GM12865 (cell line): ENCODE measurements at places on chromosomes 3 and 15.

GRCh38 chr15:38012894-38013293 lies 78.5 kb downstream of the TMCO5A start:
- DNase-seq: no peak

- DNase-seq: no peak
These were observed 544 bp upstream of the GATM start for GRCh38 chr15:45378913-45379262.

DNA sequence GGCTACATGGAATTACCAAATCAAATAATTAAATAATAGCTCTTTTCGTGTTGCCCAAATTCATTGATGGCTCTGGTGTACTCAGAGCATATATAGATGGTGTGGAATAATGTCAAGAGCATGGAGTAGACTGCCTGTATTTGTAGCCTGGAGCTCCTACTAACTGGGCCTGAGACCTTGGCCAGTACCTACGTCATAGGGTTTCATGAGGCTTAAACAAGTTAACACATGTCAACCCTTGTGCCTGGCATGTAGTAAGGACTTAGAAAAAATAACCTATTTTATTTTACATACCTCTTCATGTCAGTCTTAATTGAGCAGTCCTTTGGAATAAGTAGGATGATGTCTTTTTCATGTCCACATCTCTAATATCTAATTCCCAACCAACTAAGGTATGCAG lies 223.7 kb upstream of the DPH6 start:
- no peak for DNase-seq

GRCh38 chr15:52121896-52122295 lies 9.3 kb upstream of the BCL2L10 start:
- no peak for DNase-seq

- DNase-seq: no peak
These were observed 887.8 kb downstream of the IGSF11 start for GRCh38 chr3:118146658-118147375.

- no peak for DNase-seq
These were observed 92.4 kb downstream of the TOP2B start for GRCh38 chr3:25572336-25572735.

GRCh38 chr3:187968883-187969580 lies 184.9 kb upstream of the LPP start:
- DNase-seq: no peak

- no peak for DNase-seq
These were observed 139.4 kb downstream of the SPATA16 start for GRCh38 chr3:173001622-173002021.

GRCh38 chr3:184761075-184761841 lies 49.4 kb upstream of the MAGEF1 start:
- DNase-seq: no peak

DNA sequence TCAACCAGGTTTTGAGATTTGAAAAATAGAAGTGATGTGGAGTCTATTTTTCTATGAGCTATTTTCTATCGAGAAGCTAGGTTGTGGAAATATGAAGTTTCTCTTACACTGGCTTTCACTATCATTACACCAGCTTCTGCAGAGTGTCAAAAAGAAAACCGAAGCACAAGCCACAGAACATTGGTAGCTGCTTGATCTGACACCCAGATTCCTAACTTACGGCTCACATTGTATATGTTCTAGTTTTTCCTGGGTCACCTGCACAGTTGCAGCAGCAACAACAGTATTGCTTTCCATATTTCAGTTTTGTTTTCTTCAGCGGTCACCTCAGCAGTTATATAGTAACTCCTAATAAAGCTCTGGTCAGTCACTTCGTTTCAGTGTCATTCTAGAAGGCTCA lies 790.1 kb downstream of the PLOD2 start:
- DNase-seq: peak; percentile 20
